H7 (cell line): ENCODE measurements at places on chromosomes 12 and 14. TPM values are rescaled to one million over a fixed set of nuclear protein-coding genes. Genes with fewer than 3 reads are reported as not detected.

DNA sequence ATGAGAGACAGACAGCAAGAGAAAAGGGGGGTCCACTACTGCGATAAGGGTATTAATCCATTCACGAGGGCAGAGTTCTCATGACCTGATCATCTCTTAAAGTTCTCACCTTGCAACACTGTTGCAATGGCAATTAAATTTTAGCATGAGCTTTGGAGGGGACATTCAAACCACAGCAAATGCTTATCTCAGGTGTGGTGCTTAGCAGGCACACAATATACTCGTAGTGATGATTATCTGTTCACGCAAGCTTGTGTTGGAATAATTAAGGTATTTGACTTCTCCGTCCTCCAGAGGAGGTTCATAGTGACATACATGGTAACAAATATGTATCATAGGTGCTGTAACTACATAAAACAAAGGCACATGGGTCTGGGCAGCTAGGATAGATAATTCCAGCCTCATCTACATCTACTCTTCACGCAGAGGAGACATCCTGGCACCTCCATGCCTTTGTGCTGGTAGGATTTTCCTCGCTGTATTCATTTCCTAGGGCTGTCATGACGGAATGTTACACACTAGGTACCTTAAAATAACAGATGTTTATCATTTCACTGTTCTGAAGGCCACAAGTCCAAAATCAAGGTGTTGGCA is 221.2 kb downstream of the RBM19 start:
- DNase-seq = no peak

DNA sequence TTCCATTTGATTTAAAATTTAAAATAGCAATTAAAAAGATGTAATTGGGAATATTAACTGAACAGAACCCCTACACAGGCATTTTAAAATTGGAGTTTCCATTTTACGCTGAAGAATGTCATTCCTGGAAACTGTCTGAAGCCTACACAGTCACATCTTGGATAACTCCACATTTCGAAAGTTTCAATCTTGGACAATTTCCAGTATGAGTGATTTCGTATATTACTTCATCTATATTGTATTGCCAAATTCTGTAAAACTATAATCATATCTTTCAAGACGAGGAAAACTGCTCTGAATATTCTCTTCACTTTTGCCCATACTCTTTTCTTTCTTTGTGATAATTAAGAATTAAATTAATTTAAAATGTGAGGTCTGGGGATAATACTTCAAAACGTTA is 194.2 kb upstream of the ABCD2 start:
- DNase-seq = no peak

The C12orf56 gene
- 1.4 and 1.8 TPM in 2 replicates for total RNA-seq

The CPSF6 gene
- 38.0 and 51.5 TPM in 2 replicates for total RNA-seq

GRCh38 chr14:90717916-90718315 is 98.3 kb downstream of the TTC7B start:
- DNase-seq = no peak

The WNT1 gene
- total RNA-seq = not detected in 2 replicates

The FGD4 gene
- total RNA-seq = 24.0 and 36.5 TPM in 2 replicates

GRCh38 chr12:108237272-108237671 is 101.8 kb downstream of the CMKLR1 start:
- DNase-seq = peak; percentile 59

- no peak for DNase-seq
Measured at GRCh38 chr14:68695326-68695768, 97.5 kb downstream of the ZFP36L1 start.

DNA sequence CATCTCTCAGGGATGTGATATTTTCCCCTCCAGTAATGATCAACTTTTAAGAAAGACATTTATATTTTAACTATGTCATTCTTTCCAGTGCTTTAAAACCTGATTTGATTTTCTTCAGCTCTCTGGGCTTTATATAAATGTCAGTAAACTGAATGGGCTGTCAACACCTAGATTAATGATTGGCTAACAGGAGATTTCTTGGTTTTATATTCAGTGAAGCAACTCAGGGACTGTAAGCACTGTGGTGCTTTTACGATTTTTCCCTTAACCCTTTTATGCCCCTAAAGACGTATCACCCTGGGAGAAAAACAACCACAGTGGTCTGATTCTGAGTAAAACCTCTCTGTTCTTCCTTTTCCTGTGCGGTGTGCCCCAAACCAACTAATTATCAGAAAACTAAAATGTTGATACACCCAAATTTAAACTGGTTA is 38.0 kb downstream of the PTGER2 start:
- DNase-seq = no peak

DNA sequence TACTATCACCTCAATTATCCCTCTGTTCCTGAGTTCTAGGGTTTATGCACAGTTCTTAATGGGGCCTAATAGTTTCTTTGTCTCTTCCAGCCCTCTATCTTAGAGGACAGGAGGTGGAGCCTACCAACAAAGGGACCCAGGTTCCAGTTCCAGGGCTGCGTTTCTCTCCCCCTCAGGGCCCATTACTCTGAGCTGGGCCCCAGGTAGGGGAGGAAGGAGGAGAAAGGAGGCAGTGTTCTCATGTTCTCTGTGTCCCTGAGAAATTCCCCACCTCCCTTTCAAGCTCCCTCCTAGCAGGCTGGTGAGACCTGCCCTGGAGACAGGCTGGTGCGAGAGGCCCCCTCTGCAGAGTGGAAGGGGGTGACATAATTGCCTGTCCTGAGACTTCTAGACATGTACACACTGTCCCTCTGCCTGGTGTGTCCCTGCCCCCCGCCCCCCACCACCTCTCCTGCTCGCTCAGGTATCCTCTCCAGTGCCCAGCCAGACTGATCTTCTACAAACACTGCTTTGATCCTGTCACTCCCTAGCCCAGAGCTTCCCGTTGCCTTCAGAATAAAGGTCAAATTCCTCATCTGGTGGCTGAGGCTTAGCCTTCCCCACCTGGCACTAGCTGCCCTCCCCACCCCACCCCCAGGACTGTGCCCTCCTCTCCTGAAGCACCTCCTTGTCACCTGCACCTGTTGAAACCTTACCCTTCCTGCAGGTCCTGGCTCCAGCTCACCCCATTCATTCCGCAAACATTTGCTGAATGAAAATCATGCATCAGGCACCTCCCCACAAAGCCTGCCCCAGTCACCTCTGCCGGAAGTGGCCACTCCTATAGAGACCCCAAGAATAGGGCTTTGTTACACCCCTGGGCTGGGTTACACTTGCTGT is 21.1 kb upstream of the KRT8 start:
- DNase-seq = peak; percentile 56

DNA sequence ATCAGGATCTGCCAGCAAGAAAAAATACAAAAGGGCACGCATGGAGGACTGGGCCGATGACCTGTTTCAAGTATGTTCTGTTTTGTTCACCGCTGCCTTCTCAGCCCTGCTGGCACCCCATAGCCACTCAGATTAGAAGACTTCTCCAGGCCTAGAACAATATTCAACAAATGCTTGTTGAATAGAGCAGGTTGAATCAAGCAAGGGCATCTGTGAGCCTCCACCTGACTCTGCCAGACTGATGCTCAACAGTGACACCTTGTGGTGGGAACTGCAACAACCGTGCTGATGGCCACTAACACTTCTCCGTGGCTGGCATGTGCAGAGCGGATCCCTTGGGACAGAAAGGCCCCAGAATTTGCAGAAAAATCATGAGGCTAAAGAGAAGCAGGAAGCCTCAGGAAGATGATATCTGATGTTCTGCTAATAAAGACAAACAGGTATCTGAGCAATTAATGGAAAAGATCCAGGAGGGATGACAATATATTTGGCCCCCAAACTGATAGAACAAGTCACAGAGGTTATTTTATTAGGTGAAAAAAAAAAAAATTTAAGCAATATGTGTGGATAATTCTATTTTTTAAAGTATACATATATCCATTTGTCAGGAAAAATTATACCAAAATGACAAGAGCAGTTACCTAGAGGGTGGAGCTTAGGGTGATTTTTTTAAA is 114.3 kb downstream of the KSR2 start:
- DNase-seq = peak; percentile 86

GRCh38 chr14:52313903-52314594 is at the start of gene PTGER2:
Gene PTGER2, plus strand, starts transcription at chr14:52314312. Its CDS starts 237 bp downstream, at chr14:52314549.
- DNase-seq = peak; percentile 89

DNA sequence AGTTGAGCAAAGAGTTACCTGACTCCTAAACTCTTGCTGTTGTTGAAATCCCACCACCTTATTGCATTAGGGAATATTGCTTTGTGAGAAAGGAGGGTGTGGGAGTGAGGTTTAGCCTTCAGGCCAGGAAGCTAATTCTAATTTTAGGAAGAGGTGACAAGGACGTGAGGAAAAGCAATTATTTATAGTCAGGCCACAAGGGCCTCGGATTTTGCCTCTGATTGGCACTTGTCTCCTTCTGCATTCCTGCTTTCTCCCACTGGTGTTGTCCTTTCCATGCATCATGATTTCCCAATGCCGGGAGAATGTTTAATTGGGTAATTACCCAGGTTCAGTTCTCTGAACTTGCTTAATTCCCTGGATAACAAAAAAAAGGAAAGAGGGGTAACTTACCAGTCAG is 37.9 kb upstream of the SLC38A2 start:
- no peak for DNase-seq

DNA sequence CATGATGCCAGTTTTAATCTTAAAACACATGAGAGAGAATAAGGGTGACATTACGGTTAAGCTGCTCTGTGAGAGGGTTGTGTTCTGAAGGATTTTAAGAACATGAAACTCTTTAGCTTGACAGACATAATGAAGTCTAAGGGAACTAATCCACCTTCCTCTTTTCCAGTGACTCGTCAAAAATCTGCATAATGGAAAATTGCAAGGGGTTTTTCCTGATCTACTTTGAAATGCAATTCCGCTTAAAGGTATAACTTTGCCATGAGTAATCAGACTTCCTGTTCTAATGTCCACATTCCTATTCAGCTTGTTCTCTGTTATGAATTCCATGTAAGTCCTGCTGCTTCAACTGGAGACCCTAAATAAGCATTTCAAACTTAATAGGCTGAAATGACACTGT is at the start of gene ZNF705A:
ZNF705A (plus strand) TSS at position 171 of the 400 bp plus-strand sequence. CDS start 15,611 bp downstream, outside the sequence.
- no peak for DNase-seq

DNA sequence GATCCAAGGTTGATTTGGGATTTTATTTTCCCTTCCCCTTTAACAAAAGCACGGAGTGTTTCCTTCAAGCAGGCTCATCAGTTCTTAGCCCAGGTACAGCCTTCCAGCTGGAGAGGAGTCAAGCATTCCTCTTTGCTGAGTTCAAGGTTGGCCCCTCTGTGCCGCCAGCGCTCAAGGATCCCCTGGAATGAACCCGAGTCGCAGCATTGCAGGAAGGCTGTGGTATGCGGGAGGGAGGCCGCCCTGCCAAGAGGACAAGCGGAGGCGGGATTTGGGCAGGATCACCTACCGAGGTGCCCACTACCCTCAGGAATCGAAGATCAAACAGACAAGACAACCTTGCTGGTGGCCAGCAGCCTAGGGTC is 53.9 kb upstream of the NCOR2 start:
- DNase-seq = peak; percentile 83

- DNase-seq = peak; percentile 26
Measured at GRCh38 chr12:32344047-32344446, 55.3 kb upstream of the FGD4 start.

GRCh38 chr14:95231966-95232633 is 74.8 kb upstream of the DICER1 start:
- DNase-seq = no peak

GRCh38 chr12:12349711-12350665 is at the start of gene MANSC1:
Gene MANSC1, minus strand, starts transcription at chr12:12350242. Its CDS starts 6,928 bp downstream, at chr12:12343314.
- peak; percentile 89 for DNase-seq

GRCh38 chr12:76284816-76285750 is 63.1 kb downstream of the BBS10 start:
- DNase-seq = peak; percentile 19

DNA sequence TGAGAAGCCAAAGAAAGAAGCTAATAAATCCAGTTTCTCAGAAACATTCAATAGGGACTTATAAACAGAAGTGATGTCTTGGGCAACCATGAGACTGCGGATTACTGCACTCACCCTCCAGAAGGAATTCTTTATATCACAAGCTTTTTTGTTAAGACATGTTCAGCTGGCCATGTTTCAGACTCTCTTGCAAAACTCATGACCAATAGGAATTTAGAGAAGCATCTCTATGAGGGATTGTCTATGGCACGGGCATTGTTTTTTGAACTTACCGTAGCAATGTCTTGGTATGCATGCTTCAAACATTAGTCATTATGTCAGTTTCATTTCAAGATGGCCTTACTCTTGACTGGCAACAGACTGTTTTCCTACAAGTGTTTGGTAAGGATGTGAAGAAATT is 15.5 kb upstream of the ZNF268 start:
- DNase-seq = no peak

The GPR84 gene
- not detected in 2 replicates for total RNA-seq

- no peak for DNase-seq
Measured at GRCh38 chr12:119931402-119931801, 54.3 kb upstream of the CIT start.

DNA sequence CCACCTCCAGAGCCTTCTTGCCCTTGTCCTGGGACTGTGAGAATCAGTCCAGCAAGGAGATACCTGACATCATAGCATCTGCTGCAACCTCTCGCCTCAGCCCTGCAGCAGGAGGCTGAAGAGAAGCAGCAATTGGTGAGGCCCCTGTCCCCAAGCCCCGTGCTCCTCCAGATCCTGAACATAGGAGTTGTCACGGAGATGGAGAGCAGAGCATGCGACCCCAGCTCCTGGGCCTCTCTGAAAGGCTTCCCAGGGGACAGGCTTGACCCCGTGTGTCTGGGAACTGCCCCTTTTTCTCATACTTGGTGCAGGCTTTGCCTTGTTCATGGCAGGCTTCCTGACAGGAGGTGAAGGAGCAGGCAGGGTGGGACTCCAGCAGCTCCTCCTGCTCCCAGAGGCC is 127.7 kb upstream of the PZP start:
- no peak for DNase-seq

DNA sequence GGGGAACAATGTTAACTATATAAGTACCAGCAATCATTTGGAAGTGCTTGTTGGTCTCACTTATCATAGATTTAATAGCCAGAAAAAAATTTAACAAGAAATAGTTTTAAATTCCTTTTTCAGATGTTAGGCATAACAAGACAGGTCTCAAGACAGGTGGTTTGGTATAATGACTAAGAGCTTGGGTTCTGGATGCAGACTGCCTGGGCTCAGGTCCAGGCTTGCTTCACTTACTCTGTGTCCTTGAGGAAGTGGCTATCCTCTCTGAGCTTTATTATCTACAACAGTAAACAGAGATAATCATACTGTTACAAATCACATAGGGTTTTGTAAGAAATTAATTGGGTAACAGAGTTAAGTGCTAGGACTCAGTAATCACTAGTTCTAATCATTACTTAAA is 338.0 kb upstream of the FLRT2 start:
- DNase-seq = no peak

GRCh38 chr14:36582011-36582873 is at the start of gene NKX2-8:
Gene NKX2-8, minus strand, starts transcription at chr14:36582614. Its CDS starts 225 bp downstream, at chr14:36582389.
- peak; percentile 82 for DNase-seq

DNA sequence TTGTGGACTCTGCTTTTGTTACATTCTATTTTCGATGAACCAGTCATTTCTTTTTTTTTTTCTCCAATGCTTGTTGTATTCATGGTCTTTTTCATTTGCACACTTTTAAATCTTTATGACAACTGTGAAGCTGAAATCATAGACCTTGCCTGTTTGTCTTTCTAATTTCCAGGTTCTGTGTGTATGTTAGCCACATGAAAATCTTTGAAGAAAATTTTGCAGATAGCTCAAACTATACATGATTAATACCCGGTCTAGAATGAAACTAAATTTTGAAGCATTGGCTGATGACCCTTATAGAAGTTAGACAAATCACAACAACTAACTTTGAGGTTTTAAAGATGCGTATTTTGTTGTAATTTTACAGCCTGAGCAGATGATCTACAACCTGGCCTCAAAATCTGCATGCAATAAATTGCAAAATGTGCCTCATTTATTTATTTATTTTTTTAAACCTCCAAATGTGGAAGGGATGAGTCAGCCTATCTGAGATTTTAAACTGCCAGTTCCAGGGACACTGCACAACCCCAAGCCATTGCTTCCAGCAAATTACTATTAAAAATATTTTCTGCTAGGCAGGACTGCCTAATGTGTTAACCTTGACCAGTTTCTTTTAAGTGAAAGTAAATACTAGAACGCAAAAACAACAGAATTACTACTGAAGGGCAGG is 96.3 kb upstream of the NAV3 start:
- no peak for DNase-seq
